Spleen (tissue), 13 donors: ENCODE measurements at places on chromosomes 7 and 10.
A peak's percentile ranks its signal among the peaks of the same experiment; 100 is the strongest.

DNA sequence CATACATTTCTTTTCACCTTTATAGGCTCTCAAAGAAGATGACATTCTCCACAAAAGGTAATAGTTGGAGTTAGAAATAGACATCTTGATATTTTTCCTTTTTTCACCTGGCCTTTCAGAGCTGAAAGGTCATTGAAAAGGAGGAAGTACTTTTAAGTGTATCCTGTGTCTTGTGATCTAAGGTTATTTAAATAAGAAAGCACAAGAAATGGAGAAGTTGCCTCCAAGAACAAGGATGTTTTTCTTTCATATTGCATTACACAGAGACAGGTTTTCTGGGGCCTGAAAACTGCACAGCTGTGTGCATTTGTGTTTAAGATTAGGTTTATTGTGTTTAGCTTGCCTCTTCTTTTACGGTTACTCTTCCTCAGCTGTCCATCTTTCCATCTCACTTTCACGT lies 103.4 kb upstream of the SEMA3D start:
- H3K27ac ChIP-seq: peak overlapping the region; percentile 50
- DNase-seq: no peak
- H3K36me3 ChIP-seq: no peaks in the 10 kb centered on the region
- H3K4me1 ChIP-seq: no peaks in the 10 kb centered on the region
- H3K27me3 ChIP-seq: no peaks in the 10 kb centered on the region
- no peak overlapping the region for H3K4me3 ChIP-seq

DNA sequence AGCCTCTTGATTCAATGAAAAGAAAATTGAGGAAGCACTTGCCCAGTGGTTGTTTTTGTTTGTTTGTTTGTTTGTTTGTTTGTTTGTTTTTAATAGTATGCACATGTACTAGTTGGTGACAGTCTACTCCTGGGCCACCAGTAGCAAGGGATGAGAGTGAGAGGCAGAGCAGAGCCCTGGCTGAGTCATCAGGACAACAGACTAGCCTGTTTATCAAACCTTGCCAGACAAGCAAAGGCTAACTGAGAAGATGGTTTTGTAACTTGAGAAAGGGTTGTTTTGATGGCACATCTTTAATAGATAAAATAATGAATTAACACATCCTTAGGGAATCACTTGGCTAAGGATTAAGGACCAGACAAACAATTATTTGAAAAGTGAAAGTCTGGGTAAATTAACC lies 78.1 kb downstream of the INHBA start:
- H3K36me3 ChIP-seq: no peaks in the 10 kb centered on the region
- no peak overlapping the region for H3K27ac ChIP-seq
- no peak for DNase-seq

- H3K4me1 ChIP-seq: no peaks in the 10 kb centered on the region
- DNase-seq: no peak
- H3K4me3 ChIP-seq: no peak overlapping the region
Observed at GRCh38 chr10:119459681-119460340, 82.7 kb downstream of the RGS10 start.

DNA sequence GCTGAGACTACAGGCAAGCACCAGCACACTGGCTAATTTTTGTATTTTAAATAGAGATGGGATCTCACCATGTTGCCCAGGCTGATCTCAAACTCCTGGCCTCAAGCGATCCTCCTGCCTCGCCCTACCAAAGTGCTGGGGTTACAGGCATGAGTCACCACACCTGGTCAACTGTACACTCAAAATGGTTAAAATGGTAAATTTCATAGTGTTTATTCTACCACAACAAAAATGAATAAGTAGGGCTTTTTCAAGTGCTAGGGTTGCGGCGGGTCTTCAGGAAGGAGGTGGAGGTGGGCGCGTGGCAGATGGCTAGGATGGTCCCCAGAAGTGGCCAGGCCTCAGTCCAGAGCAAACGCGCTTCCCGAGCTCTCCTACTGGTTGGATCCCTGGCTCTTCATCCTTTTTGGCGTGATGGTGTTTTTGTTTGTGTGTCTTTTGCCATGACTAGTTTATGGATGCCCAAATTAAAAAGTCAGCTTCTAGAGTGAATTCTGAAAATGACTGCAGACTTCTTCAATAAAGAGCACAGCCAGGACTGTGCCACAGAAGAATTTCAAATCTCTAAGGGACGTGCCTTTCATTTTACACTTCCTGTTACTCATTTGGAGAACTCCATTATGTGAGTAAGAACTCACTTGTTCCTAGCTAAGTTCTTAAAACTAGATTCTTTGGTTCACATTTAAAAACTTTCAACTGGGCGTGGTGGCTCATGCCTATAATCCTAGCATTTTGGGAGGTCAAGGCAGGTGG lies 73.9 kb downstream of the TMEM130 start:
- H3K4me3 ChIP-seq: no peak overlapping the region
- no peaks in the 10 kb centered on the region for H3K4me1 ChIP-seq
- H3K36me3 ChIP-seq: no peaks in the 10 kb centered on the region
- no peak for DNase-seq
- H3K27me3 ChIP-seq: no peaks in the 10 kb centered on the region
- no peak overlapping the region for H3K27ac ChIP-seq

- no peaks in the 10 kb centered on the region for H3K27me3 ChIP-seq
- DNase-seq: no peak
- H3K4me1 ChIP-seq: no peaks in the 10 kb centered on the region
- no peaks in the 10 kb centered on the region for H3K36me3 ChIP-seq
- no peak overlapping the region for H3K4me3 ChIP-seq
Observed at GRCh38 chr7:99267841-99268576, 4.6 kb upstream of the MYH16 start.

- no peaks in the 10 kb centered on the region for H3K36me3 ChIP-seq
- no peak overlapping the region for H3K4me3 ChIP-seq
- H3K4me1 ChIP-seq: no peaks in the 10 kb centered on the region
- H3K27me3 ChIP-seq: no peaks in the 10 kb centered on the region
Observed at GRCh38 chr10:34651416-34652195, 163.5 kb downstream of the PARD3 start.

GRCh38 chr10:64626924-64627323 lies 1105.7 kb downstream of the REEP3 start:
- no peaks in the 10 kb centered on the region for H3K27me3 ChIP-seq
- DNase-seq: no peak
- H3K36me3 ChIP-seq: no peaks in the 10 kb centered on the region

DNA sequence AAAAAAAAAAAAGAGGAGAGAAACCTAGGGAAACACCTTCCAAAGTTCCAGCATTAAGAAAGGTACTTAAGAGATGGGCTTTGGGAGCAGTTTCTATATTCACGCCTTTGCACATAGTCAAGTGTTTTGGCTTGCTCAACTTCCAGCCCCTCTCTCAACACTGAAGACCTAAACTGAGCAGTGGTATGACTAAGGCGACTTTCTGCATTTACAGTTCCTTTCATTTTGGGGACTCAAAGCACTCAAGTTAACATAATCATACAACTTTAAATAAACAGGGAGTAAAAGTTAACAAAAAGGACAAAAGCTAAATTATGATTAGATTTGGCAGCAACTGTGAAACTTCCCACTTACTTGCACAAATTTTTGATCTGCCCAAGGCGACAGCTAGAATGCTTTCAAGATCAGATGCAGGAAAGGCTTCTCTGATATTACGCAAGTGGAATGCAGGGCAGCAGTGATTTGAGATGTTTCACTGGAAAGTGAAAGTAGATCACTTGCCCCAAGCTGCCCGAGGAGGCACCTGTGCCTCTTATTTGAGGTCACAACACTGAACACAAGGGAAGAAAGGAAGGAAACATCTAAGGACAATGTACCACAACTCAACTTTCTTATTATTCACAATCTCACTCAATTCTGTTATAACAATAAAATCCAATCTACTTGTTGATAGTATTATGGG lies 199.5 kb downstream of the SKAP2 start:
- H3K36me3 ChIP-seq: no peaks in the 10 kb centered on the region
- peak overlapping the region; percentile 68 for H3K27ac ChIP-seq
- no peaks in the 10 kb centered on the region for H3K27me3 ChIP-seq
- peak overlapping the region; percentile 37 for H3K4me3 ChIP-seq
- peak; percentile 59 for DNase-seq

DNA sequence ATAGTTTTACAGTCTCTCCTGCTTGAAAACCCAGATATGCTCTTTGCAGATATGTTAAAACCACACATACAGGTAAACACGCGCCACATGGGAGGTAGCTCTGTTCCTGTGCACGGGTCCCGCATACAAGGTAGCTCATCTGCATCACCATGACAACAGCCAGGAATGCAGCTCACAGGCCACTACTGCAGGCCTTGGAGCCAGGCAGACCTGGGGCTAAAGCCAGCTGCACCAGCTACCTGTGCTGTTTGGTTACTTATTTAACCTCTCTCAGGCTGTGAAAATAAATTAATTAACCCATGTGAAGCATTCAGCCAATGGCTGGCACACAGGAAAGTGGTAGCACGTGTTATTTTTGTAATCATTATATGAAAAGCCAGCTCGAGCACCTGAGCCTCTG lies 428.3 kb downstream of the TNS3 start:
- peaks cover 6% of the 10 kb centered on the region for H3K4me1 ChIP-seq
- no peak overlapping the region for H3K4me3 ChIP-seq
- DNase-seq: no peak
- no peak overlapping the region for H3K27ac ChIP-seq
- no peaks in the 10 kb centered on the region for H3K36me3 ChIP-seq
- no peaks in the 10 kb centered on the region for H3K27me3 ChIP-seq

- H3K4me3 ChIP-seq: no peak overlapping the region
- no peaks in the 10 kb centered on the region for H3K4me1 ChIP-seq
- no peak overlapping the region for H3K27ac ChIP-seq
- no peak for DNase-seq
- no peaks in the 10 kb centered on the region for H3K36me3 ChIP-seq
- H3K27me3 ChIP-seq: no peaks in the 10 kb centered on the region
Observed at GRCh38 chr7:123011766-123012369, 16.4 kb upstream of the TAS2R16 start.

DNA sequence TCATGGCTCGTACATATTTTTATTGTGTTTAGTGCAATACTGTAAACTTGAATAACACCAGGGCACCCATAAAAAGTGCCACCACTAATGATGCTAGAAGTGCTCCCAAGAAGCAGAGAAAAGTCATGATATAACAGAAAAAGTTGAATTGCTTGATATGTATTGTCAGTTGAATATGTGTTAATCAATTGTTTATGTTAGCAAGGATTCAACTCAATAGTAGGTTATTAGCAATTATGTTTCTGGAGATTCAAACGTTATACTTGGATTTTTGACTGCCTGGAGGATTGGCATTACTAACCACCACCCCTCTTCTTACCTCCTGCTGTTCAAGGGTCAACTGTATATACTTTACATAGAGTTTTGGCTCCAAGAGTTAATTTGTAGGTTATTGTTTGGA lies 168.3 kb downstream of the CPED1 start:
- H3K4me1 ChIP-seq: no peaks in the 10 kb centered on the region
- H3K27ac ChIP-seq: no peak overlapping the region
- no peaks in the 10 kb centered on the region for H3K27me3 ChIP-seq
- DNase-seq: no peak

- no peak overlapping the region for H3K27ac ChIP-seq
- no peaks in the 10 kb centered on the region for H3K4me1 ChIP-seq
- H3K36me3 ChIP-seq: no peaks in the 10 kb centered on the region
- peaks cover 17% of the 10 kb centered on the region for H3K27me3 ChIP-seq
Observed at GRCh38 chr10:127585519-127586023, 36.5 kb downstream of the NPS start.

- H3K36me3 ChIP-seq: no peaks in the 10 kb centered on the region
- H3K4me3 ChIP-seq: no peak overlapping the region
- H3K27ac ChIP-seq: no peak overlapping the region
- H3K4me1 ChIP-seq: no peaks in the 10 kb centered on the region
- no peak for DNase-seq
- H3K27me3 ChIP-seq: no peaks in the 10 kb centered on the region
Observed at GRCh38 chr7:95718577-95719410, 53.6 kb upstream of the DYNC1I1 start.

DNA sequence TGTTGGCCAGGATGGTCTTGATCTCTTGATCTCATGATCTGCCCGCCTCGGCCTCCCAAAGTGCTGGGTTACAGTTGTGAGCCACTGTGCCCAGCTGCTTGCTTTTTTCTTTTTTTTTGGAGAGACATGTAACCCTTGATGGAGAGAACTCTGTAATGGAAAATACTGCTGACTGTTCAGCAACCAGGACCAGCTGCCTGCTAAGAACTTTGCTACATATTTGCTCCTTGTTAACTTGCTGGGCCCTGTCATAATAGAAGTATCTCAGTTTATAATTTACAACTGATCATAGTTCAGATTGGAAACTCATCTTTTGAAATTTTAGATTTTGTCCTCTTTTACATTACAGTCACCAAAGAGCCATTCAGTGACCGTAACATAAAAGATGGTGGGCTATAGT lies 34.9 kb downstream of the TASOR2 start:
- no peak overlapping the region for H3K4me3 ChIP-seq
- no peak overlapping the region for H3K27ac ChIP-seq
- no peaks in the 10 kb centered on the region for H3K4me1 ChIP-seq
- H3K27me3 ChIP-seq: no peaks in the 10 kb centered on the region
- DNase-seq: no peak

- no peaks in the 10 kb centered on the region for H3K4me1 ChIP-seq
- H3K27me3 ChIP-seq: no peaks in the 10 kb centered on the region
- H3K27ac ChIP-seq: no peak overlapping the region
Observed at GRCh38 chr10:128083191-128083895, 42.9 kb downstream of the MKI67 start.

- no peak for DNase-seq
- H3K27ac ChIP-seq: no peak overlapping the region
- no peaks in the 10 kb centered on the region for H3K36me3 ChIP-seq
- no peaks in the 10 kb centered on the region for H3K27me3 ChIP-seq
Observed at GRCh38 chr7:47066976-47067614, 514.8 kb downstream of the TNS3 start.

- peaks cover 29% of the 10 kb centered on the region for H3K4me1 ChIP-seq
- H3K27ac ChIP-seq: no peak overlapping the region
- no peaks in the 10 kb centered on the region for H3K27me3 ChIP-seq
- no peak overlapping the region for H3K4me3 ChIP-seq
Observed at GRCh38 chr10:102773986-102774385, 30.2 kb downstream of the WBP1L start.

DNA sequence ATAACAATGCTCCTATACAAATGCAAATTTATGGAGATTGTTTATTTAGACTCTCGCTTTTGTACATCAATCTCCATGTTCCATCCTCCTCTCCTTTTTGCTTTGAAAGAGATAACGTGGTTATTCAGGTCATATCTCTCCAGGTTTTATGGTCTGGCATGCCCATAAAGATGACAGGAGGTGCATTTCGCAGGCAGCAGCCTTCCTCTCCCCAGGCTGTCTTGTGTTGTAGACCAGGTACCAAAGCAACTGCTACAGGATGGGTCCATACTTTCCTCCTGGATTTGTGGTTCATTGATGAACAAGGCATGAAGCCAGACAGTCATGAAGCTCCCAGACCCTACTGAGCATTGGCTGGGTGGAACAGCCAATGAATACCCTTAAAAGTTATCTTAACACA lies 400.2 kb upstream of the NPVF start:
- no peak for DNase-seq
- no peak overlapping the region for H3K27ac ChIP-seq
- no peaks in the 10 kb centered on the region for H3K36me3 ChIP-seq
- no peak overlapping the region for H3K4me3 ChIP-seq

GRCh38 chr10:44888886-44889285 lies 22.3 kb upstream of the TMEM72 start:
- H3K4me3 ChIP-seq: no peak overlapping the region
- no peak for DNase-seq
- no peaks in the 10 kb centered on the region for H3K36me3 ChIP-seq
